ENCODE measurements at places on chromosomes 5 and 9. TPM values are rescaled to one million over a fixed set of nuclear protein-coding genes. Genes with fewer than 3 reads are reported as not detected.

The PPIC gene
- total RNA-seq = 25.5 TPM

The UBAP1 gene
- 26.0 TPM for total RNA-seq

The SPATA31C1 gene
- not detected for total RNA-seq

The NDUFS6 gene
- 17.6 TPM for total RNA-seq

The CD72 gene
- total RNA-seq = 1.6 TPM

The MYORG gene
- 2.6 TPM for total RNA-seq

The CNTFR gene
- 7.5 TPM for total RNA-seq

The FUT7 gene
- total RNA-seq = 0.39 TPM

The SMIM3 gene
- 13.5 TPM for total RNA-seq

The TAF11L5 gene
- total RNA-seq = not detected

The CRHBP gene
- total RNA-seq = 0.20 TPM

The SPATA9 gene
- total RNA-seq = 2.3 TPM

DNA sequence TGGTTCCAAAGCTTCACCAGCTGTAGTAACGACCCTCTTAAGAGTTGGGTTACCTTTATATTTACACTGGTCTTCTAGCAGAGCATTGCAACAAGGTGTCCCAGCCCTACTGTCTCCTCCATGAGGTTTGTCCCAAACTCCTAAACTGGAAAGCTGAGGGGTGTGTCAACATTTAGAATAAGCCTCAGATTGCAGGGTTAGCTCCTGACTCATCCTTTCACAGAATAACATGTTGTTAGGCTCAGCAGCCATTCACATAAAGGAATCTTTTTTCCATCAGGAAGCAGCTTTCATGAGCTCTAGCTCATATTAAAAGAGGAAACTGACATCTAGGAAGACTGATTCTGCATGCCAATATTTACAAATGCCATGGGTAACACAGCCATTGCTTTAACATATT is 238.7 kb downstream of the EFNA5 start:
- peak; percentile 57 for DNase-seq

DNA sequence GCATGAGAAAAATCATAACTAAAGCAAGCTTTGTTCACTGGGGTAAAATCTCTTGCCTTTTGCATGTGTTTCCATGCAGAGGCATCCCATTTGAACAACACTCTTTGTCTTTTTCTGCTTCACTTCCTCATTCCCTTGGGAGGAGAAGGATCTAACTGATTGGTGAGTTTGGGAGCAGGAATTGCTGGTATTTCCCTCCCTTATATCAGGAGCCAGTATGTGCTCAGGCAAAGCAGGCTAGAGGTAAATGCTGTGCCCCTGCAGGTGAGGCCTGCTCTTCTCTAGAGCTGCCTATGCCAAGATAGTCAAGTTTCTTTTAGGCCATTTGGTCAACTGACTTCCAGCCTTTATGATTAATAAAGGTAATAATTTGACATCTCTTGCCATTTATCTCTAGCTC is 179.9 kb downstream of the COX7C start:
- no peak for DNase-seq

GRCh38 chr9:22990349-22990748 is 543.7 kb downstream of the DMRTA1 start:
- no peak for DNase-seq

DNA sequence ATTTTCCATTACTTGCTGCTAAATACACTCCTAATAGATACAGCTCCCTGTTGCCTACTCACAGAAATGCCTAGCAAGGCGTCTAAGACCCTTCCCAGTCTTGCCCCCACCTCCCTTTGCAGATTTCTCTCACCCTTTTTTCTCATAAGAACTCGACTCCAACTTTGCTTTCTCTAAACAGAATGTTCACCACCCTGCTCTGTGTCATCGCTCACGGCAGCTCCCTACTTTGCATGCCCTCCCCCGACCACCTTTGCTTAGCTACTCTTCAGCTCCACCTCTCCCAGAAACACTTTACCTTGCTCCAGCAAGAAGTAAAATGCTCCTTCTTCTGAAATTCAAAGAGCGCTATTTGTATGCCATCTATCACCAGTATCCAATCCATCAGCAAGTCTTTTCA is 15.2 kb upstream of the PPP1R2B start:
- no peak for DNase-seq

DNA sequence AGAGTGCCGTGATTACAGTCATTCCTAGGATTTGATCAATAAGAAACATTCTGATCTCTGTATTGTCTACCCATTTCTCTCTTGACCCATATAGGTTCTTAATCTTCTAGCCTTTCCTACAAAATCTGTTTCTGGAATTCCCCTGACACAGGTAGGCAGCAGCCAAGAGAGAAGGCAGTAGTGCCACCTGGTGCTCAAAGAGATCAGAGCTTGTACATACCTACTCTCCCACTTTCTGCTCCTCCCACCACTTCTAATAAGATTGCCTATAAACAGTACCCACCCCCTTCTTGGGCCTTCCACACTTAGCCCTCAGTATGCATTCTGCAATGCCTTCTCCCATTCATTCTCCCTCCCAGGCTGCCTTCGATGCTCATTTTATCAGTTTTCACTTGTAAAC is 117.4 kb upstream of the RORB start:
- no peak for DNase-seq

- DNase-seq = peak; percentile 43
Observed at GRCh38 chr5:37735649-37736347, 104.0 kb downstream of the GDNF start.

- DNase-seq = no peak
Observed at GRCh38 chr5:6768590-6769230, 55.5 kb downstream of the TENT4A start.

GRCh38 chr5:64295101-64295500 is 129.5 kb downstream of the RNF180 start:
- DNase-seq = no peak

GRCh38 chr5:92922231-92922967 is 658.6 kb downstream of the NR2F1-AS1 start:
- no peak for DNase-seq

DNA sequence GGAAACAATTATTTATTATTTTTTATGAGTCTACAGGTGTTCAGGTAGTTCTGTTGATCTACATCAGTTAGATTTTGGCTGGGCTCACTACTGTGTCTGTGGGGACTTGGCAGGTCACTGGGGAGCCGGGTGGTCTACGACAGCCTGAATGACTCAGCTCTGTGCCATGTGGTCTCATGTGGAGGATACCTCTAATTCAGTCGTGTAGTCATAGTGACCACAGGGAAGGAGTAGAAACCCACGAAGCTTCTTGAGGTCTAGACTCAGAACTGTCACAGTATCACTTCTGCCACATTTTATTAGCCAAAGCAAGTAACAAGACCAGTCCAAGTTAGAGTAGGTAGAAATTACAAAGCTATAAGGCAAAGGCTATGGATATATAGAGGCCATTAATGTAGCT is 64.7 kb upstream of the GRAMD2B start:
- DNase-seq = no peak

DNA sequence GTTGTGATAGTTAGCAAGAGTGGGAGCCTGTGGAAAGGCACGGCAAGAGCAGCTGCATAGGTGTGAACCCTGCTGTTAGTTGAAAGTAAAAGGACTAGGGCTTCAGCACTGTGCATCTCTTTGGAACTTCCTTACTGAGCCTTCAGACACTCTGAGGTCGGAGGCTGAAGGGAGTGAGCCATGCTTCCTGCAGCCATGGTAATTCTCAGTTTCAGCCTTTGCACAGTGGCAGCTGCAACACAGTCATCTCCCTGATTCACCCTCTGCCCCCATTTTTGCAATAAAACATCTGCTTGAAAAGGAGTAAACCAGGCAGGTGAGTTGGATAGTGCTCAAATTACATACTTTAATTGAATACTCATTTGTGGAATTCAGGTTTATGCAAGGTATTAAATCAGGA is 6.5 kb upstream of the TLE4 start:
- no peak for DNase-seq

GRCh38 chr9:110278080-110278707 is 21.9 kb upstream of the TXN start:
- DNase-seq = no peak

GRCh38 chr5:44909004-44909403 is 100.3 kb downstream of the MRPS30 start:
- DNase-seq = no peak

GRCh38 chr5:180643191-180643851 is 6.1 kb downstream of the FLT4 start:
- no peak for DNase-seq

DNA sequence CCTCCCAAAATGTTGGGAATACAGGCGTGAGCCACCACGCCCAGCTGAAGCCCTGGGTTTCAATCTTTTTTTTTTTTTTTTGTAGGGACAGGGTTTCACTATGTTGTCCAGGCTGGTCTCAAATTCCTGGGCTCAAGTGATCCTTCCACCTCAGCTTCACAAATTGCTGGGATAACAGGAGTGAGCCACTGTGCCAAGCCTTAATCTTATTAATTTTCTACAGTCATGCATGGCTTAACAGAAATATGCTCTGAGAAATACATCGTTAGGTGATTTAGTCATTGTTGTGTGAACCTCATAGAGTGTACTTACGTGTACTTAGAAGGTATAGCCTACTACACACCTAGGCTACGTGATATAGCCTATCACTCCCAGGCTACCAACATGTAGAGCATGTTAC is 31.0 kb downstream of the GLDC start:
- DNase-seq = no peak

DNA sequence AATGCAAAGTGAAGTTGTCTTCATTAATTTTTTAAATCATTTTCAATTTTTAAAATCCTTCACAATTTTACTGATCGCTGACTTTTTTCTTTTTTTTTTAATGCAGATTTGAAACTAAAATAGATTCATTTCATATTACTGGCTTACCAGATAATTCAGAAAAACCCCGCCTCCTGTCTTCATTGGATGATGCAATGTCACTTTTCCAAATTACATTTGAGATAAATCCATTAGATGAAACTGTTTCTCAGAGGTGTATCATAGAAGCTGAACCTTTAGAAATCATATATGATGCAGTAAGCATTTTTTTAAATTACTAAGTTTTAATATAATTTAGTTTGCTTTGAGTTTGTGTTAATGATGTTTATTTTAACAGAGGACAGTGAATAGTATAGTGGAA is 60.6 kb downstream of the VPS13A start:
- no peak for DNase-seq

DNA sequence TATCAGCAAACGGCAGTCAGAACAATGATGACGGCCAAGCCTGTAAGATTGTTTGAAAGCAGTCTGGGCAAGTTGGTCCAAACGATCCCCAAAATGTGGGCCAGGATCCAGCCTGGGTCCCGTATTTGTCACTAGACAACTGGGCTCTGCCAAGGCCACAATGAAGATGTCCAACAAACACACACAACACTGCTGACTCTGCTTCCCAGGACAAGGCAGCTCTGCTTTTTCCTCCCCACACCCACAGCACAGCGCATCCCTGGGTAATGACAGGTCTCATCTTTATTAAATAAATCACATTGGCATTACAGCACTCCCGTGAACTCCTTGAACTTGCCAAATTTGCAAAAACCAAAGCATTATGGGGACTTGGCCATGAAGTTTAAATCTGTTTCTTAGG is 424.1 kb upstream of the ACTBL2 start:
- DNase-seq = no peak

DNA sequence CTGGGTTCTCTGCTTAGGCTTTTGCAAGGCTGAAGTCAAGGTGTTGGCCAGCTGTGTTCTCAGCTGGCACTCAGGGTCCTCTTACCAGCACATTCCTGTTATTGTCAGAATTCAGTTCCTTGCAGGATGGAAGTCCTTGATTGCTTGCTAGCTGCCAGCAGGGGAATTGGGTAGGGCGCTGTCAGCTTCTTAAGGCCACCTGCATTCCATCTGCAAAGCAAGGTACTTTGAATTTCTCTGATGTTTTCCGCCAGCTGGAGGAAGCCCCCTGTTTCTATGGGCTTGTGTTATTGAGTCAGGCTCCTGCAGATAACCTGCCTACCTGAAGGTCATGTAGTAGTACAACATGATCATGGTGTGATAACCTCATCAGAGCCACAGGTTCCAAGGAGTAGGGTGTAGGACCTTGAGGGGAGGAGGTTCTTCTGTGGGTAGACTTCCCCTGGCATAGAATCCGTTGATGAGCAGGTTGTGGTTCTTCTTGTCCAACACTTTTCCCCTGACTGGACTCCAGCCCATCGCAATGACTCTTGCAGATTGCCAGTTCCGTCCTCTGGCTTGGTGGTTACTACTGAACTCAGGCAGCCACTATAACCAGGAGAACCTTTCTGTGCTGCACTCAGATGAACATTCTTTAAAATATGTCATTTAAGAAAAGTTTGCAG is 6.8 kb downstream of the TENT4A start:
- DNase-seq = no peak

DNA sequence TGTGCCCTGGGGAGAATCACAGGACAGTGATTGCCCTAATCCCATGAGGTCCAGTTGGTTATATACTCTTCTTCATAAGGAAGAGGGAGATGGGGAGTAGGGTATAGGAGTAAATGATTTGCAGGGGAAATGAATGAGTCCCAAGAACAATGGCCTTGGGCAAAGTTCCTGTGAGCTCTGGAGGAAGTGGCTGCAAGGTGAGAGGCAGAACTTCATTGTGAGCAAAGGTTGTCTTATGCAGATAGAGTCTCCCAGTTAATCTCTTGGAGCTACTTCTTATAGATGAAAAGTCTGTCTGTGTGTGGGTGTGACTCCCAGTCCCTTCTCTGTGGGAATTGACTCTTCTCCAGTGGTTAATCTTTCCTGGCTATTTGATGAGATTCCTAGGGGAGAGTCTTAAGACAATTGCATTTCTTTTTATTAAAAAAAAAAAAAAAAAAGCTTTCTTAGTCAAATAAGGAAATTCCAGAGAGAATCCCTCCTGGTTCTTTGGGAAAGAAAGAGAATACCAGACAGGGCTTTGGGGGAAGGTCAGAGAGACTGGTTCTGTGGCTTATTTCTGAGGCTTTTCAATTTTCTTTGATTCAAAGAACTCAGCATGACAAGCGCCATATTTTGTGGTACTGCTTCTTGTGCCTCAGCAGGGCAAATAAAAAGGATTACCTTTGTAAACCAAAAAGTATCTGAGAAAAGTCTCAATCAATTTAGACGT is 33.6 kb upstream of the MEGF10 start:
- DNase-seq = no peak

- DNase-seq = no peak
Observed at GRCh38 chr5:134038138-134038537, 33.4 kb upstream of the VDAC1 start.

GRCh38 chr5:26579712-26580111 is 458.7 kb downstream of the CDH9 start:
- DNase-seq = no peak

Data from skin of body (tissue), 3 donors.